ENCODE measurements at places on chromosomes 5 and 9.

GRCh38 chr9:89766991-89767390 is 162.2 kb downstream of the GADD45G start:
- DNase-seq = no peak

GRCh38 chr5:73985145-73985544 is 359.1 kb downstream of the ARHGEF28 start:
- DNase-seq = peak; percentile 20

- DNase-seq = no peak
Measured at GRCh38 chr9:131810351-131811170, 70.7 kb upstream of the RAPGEF1 start.

DNA sequence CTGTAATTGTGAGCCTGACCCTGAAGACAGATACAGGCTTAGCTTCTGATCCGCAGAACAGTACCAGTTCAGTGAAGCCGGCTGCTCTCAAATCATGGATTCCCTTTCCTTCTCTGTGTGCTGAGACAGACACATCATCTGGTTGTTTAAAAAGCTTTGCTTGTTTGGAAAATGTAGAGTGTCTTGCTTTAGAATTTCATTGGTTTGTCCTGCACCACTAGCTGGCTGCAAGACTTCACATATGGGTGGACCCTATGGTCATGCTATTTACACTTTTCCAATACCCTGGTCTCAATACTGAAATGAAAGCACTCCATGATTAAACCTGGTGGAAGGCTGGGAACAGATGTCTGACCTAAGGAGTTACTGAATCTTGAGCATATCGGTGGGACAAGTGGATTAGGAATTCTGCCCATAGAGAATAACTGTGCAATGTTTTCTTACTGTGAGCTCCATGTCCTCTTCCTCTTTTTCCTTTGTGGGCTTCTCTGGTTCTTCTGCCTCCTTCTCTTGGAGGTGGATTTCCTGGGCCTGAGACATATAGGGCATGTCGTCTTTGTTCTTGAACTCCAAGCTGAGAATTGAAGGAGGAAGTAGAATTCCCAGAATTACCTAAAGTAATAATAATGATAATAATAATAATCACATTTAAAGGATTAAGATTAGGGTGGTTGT is 201.1 kb upstream of the KLF9 start:
- DNase-seq = no peak

GRCh38 chr5:27523629-27524028 is 485.2 kb upstream of the CDH9 start:
- DNase-seq = no peak

DNA sequence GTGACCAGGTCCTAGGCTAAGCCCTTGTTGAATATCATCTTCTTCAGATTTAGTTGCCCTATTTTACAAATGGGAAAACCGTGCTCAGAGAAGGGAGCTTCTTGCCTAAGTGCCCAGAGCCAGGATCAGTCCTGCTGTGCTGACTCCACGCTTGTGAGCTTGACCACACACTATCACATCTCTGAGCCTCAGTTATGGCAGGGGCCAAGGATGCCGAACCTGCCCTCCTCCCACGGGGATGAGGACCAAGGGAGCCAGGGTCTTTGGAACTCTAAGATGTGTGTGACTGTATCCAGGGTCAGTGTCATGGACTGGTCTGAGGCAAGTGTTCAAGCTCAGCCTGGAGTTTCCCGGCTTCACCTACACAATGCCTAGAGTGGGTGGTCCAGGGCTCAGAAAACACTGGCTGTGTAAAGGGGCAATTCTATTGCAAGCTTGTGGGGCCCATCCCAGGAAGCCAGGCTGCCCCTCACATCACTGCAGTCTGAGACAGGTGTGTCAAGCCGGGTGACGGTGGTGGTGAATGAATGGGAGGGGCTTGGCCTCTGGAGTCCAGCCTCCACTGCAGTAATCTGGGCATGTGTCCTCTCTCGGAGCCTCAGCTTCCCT is 235.7 kb downstream of the PBX3 start:
- no peak for DNase-seq

GRCh38 chr9:114387680-114388356 is at the start of gene AKNA:
Gene AKNA (minus strand): TSS chr9:114387982. CDS start chr9:114381333, 6,649 bp downstream.
- DNase-seq = peak; percentile 70

- no peak for DNase-seq
Measured at GRCh38 chr9:23255346-23255745, 570.7 kb downstream of the ELAVL2 start.

- no peak for DNase-seq
Measured at GRCh38 chr9:105963343-105964099, 269.2 kb downstream of the TMEM38B start.

- DNase-seq = no peak
Measured at GRCh38 chr5:54821445-54822323, 163.7 kb downstream of the ESM1 start.

DNA sequence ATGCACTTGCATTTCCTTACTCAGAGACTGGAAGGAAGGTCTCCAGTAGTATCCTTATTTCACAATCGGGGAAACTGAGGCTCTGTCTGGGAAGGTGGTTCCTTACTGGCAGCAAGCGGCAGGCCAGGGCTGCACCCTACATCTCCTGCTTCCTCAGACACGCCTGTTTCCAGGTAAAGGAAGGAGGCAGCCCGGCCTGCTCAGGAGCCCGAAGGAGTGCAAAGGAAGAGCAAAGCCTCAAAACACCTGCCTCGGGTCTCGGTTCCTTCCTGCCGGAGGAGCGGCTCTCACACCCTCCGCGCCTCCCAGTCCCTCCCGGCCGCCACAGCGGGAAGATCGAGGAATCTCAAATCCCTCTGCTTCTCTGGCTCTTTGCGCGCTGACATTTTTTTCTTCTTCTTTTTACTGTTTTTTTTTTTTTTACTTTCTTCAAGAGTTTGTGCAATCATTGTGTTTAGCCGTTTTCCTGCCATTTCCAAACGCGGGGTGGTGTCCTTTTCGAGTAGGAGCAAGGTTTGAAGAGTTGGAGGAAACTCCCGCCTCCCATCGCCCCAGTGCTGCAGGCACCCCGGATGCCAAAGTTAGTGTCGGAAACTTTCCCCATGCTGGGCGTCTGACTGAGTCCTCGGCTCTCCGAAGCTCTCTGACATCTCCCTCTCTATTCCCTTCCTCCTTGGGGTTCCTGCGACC is 1.0 kb downstream of the GGTA1 start:
- no peak for DNase-seq

- DNase-seq = peak; percentile 39
Measured at GRCh38 chr9:32431940-32432555, 47.6 kb downstream of the ACO1 start.

DNA sequence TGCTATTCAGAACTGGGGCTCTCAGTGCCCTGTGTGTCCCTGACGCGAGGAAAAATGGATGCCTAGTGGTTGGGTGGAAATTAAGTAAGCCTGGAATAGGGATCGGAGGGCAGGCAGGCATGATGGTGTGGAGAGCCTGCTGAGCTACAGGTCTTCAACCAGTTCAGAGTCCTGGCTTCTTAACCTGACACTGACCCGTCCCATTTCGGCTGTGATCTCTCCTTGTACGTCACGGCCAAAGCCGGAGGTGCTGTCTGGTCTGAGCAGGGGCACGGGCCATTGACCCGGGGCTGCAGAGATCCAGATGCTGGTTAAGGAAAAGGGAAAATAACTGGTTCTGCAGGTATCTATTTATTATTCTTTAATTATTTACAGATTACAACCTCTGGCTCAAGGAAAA is 27.9 kb downstream of the RHOBTB3 start:
- DNase-seq = no peak

- DNase-seq = no peak
Measured at GRCh38 chr9:129027224-129027684, 877 bp downstream of the SH3GLB2 start.

- DNase-seq = peak; percentile 48
Measured at GRCh38 chr9:115035841-115036612, 81.9 kb downstream of the TNC start.

DNA sequence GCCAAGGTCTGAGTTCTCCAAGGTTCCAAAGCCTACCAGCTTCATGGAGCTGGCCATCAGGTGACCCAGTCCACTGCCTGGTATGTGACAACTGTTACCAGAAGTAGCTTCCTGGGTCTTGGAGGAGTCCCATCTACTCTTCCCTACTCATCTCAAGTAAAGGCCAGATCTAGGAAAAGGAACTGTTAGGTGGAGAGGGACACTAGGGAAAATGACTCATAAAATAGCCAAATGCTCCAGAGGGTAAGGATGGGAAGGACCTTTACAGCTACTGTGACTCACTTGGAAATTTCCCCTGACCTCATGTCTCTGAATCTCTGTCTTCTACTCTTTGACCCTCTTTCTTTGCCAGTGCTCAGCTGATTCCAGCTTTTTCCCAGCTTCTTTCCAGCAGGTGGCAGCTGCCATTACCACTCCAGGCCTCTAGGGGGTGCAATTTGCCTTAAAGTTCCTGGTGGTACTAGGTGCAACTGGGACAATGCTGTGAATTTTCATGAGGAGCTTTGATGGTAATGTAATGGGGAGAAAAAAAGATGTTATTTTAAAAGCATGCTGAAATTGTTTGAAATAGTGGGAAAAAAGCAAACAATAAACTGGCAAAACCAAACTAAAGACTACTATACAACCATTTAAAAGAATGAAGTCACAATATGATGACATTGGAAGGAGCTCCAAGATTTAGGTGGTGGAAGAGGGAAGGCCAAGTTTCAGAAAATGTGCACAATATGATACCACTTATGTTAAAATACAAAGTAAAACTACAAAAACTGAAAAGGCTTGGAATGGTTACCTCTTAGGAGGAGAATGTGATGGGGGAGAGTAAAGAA is 27.1 kb upstream of the MYORG start:
- peak; percentile 57 for DNase-seq

GRCh38 chr5:174692381-174692780 is 32.0 kb upstream of the MSX2 start:
- no peak for DNase-seq

DNA sequence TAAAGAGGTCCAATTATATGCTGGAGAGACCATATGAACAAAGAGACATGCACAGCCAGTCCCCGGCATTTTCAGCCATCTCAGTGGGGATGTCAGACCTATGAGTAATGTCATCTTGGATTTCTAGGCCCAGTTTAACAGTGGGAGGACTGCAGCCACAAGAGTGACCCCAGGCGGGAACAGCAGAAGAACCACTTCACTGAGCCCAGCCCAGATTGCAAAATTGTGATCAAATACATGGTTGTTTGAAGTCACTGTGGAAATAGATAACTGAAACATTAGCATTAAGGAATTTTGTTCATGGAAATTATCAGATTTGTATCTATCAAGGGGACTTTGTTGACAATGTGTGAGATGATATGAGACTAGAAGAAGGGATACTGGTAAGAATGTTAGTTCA is 42.1 kb upstream of the C9orf57 start:
- no peak for DNase-seq

GRCh38 chr5:124021066-124021641 is 509.2 kb downstream of the CSNK1G3 start:
- no peak for DNase-seq

DNA sequence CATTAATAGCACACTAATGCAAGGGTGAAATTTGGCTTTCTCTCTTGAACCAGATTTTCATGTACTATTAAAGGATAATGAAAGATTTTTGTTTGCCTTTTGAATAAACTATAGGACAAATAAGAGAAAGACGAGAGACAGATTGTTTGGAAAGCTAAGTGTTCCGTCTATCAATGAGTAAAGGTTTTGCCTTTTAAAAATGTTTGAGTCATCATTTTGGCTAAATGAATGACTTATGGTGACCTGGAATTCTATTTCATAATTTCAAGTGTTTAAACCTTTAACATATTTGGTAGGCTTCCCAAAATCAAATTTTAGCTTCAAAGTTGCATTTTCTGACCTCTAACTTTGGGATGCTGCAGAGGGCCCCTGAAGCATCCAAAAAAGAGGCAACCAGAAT is 145.2 kb downstream of the SLC25A46 start:
- DNase-seq = no peak

DNA sequence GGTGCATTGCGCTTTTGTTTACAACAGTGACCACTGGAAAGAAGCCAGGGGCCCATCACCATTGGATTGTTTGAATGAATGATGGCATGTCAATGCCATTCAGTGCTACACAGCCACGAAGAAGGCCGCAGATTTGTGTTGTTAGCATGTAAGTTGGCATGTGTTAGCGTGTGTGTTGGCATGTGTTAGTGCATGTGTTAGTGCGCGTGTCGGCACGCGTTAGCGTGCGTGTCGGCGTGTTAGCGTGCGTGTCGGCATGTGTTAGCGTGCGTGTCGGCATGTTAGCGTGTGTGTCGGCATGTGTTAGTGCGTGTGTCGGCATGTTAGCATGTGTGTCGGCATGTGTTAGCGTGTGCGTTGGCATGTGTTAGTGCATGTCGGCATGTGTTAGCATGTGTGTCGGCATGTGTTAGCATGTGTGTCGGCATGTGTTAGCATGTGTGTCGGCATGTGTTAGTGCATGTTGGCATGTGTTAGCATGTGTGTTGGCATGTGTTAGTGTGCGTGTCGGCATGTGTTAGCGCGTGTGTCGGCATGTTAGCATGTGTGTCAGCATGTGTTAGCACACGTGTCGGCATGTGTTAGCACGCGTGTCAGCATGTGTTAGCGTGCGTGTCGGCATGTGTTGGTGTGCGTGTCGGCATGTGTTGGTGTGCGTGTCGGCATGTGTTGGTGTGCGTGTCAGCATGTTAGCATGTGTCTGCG is 15.3 kb upstream of the ANKRD33B start:
- no peak for DNase-seq

DNA sequence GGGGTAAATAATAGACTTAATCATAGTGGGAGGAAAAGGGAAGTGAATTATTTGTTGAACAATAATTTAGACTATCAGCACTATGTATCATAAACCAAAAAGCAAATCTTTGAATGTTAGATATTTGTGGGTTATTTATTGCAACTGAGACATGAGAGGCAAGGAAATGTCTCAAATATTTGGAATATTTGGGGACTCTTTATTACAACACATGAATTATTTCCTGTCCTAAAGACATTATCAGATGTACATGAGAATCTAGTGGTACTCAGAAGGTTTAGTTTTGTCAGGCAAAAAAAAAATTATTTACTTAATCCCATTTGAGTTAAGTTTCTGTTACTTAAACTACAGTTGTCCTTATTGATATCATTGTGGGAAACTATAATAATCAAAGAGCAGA is 91.1 kb downstream of the TLR4 start:
- DNase-seq = no peak

GRCh38 chr5:87944553-87945285 is 323.9 kb downstream of the TMEM161B start:
- DNase-seq = no peak

GRCh38 chr5:174008922-174009321 is 20.0 kb downstream of the C5orf47 start:
- no peak for DNase-seq

DNA sequence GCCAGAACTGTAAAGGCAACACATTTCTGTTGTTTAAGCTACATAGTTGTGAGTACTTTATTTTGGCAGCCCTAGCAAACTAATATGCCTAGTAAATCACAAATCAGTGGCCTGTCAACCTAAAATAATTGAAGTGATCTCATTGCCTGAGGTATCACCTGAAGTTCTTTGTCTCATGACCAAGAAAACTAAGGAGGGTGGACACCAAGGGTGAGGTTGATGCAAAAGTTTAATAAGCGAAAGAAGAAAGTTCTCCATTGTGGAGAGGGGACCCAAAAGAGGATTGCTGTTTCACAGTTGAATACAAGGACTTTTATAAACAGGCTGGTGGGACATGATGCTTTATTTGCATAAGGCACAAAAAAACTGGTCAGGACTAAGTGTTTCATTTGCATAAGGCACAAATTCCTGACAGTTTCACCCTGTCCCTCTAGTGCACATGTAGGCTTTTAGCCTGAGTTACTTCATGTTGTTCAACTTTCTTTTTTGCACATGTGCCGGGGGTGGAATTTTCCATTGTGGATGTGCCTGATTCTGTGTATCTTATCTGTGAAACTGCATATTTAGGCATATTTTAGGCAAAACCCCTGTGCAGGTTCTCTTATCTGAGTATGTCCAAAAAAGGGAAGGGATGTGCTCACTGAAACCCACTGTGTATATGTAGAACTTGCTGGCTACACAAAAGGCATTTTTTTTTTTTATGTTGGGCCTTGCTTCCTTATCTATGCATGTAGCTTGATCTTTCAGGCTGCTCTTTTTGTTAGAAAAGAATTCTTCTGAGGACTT is 108.6 kb upstream of the RAI14 start:
- DNase-seq = no peak
